ENCODE measurements at places on chromosomes 2 and 18.

DNA sequence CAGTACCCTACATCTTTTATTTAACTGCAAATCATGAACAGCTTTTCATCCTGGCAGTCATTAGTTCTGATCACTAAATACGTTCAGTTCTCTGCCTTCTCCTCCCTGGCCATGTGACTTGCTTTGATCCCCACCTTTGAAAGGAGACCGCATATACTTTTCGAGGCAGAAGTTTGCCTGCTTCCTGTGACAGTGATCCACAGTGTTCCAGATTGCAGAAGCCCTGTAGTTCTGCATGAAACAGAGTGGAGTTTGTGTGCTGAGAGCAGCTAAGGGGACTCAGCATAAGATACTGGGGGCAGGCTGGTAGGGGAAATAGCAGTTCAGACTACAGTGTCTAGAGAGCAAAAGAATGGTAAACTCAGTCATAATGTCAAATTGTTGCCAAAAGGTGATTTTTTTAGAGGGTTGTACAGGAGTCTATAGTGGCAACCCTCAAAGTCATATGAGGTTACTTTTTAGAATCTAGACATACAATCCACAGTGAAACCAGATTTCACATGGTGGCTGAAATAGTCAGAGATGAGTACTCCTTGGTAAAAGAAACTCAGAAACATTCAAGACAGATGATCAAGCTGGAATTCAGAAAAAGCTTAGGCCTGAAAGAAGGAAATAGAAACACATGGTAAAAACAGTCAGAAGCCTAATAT lies 1800.4 kb upstream of the CELF4 start:
- no peak for DNase-seq

- no peak for DNase-seq
These were observed 237.6 kb downstream of the DYSF start for GRCh38 chr2:71690876-71691475.

GRCh38 chr2:9410108-9410507 lies 13.2 kb downstream of the ITGB1BP1 start:
- DNase-seq: no peak

DNA sequence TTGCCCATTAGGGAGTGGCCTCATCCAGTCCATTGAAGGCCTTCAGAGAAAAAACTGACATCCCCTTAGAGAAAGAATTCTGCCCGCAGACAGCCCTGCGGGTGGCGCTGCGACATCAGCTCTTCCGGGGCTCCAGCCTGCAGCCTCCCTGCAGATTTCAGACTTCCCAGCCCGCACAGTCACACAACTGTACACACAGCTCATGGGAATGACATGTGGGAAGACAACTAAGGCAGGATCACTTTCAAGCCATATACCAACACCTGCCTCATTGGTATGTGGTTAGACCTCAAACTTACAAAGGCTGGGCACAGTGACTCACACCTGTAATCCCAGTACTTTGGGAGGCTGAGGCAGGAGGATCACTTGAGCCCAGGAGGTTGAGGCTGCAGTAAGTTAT lies 24.8 kb upstream of the TUBB6 start:
- no peak for DNase-seq

- no peak for DNase-seq
These were observed 560.6 kb upstream of the ID2 start for GRCh38 chr2:8121022-8121825.

DNA sequence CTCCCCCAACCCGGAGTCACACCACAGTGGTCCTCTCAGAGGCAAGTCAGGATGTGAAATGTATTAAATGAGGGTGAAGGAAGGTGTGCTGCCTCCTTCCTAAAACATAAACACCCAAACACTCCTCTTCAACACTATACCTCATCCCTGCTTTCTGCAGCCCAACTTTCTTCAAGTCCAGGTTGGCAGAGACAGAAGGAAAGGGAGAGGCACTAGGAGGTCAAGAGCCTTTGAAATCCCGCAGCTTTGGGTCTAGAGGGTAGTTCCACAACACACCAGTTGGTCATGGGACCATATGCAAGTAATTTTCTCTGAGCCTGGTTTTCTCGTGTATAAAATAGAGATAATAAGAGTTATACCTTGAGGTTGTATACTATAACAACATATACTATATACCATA lies 38.4 kb downstream of the FIGN start:
- no peak for DNase-seq

DNA sequence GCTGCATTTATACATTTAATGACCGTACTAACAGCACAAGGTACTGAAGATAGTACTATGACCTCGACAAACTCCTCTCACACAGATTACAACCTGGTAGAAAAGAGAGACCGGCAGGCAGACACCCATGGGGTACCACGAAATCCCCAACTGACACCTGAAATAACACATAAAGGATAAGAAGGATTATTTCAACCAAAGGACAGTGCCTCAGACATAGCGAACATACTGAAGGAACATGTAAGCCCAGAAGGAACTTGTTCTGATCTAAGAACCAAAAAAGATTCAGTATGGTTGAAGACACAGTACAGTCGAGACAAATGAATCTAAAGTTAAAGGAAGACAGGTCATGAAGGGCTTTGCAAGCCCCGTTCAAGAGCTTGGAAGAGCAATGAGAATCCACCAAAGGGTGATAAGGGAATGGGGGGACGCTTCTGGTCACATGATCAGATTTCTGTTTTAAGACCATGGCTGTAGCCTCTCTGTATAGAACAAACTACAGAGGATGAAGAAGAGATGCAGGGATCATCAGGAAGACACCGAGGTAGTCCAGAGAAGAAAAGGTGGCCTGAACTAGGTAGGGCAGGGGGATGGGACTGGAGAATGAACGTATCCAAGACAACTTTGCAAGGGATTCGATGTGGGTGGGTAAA lies 902 bp downstream of the MCFD2 start:
- no peak for DNase-seq

DNA sequence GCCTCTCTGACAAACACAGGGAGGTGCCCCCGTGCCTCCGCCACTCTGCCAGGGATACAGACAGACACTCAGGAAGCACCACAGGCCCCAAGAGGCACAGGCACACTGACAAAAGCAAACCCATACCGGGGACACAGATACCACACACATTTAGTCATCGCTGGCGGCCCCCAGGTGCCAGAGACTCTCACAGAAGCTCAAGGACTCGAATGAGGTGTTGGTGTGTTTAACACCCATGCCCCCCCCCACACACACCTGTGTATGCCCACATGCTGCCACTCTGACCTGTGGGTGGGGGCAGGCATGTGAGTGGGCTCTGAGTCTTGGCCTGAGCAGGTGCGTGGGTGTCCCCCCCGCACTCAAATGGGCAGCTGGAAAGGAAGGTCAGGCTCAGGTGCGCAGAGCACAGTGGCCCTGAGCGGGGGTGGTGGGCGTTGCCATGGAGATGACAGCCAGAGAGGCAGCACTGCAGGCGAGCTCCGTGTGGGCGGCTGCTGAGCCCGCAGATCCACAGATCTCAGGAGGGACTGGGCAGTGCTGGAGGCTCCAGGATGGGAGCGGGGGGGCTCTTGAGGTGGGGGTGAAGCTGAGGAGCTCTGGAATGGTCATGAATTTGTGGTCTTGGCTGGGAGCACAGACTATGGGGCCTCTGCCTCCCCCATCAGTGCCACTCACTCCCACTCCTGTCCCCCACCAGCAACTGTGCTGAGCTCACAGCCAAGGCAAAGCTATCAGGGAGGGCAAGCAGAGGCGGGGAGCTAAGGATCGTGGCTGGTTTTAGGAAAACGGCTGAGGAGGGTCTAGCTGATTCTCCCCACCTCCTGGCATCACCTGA lies 73.9 kb upstream of the TAF1B start:
- DNase-seq: no peak

GRCh38 chr2:109471658-109472057 lies 142.1 kb downstream of the SEPTIN10 start:
- DNase-seq: no peak

DNA sequence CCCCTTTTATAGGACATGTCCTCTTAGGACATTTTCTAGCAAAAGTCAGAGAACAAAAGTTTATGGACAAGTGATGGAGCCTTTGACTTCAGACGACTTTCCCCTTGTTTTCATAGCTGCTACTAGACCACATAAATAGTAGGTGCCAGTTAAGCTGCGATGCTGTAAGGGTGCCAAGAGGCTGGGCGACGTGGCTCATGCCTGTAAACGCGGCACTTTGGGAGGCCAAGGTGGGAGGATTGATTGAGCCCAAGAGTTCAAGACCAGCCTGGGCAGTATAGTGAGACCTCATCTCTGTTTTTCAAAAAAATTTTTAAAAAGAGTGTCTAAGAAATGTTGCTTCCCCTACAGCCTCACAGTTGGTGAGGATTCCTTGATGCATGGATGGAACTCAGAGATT lies 2.2 kb upstream of the PLB1 start:
- no peak for DNase-seq

GRCh38 chr2:227079726-227080125 lies 84.3 kb downstream of the COL4A4 start:
- no peak for DNase-seq

DNA sequence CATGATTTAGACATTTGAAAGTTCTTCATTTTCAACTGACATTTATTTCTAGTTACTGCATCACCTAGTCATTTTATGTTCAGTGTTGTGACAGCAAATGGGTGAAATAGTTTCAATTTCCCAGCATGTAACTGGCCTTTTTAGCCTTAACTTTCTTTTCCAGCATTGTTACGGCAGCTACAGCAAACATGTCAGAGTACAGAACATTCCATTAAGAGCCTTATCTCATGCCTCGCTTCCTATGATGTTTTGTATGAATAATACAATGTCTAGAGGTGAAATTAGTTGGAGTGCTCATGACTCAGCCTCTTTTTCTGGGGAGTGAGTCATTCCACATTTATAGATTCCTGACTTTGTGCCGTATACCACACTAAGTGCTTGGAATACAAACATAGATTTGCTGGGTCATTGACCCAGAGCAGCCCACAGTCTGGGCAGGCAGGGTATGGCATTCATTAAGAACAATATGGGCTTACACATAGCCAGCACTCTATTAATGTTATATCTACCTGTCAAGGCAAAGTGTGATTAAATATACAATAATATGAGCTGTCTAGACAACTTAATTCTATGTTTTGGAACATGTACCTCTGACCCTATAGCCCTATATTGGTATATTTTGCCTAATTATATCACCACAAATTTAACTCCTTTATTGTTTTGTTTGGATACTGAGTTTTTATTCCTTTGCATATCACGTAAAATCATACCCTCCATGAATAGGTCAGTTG lies 72.2 kb downstream of the MAP2 start:
- DNase-seq: no peak

- no peak for DNase-seq
These were observed 331.1 kb downstream of the PLCL1 start for GRCh38 chr2:198135481-198135934.

GRCh38 chr18:13287372-13287771 lies 68.8 kb downstream of the LDLRAD4 start:
- no peak for DNase-seq

GRCh38 chr2:96489663-96490062 lies 15.5 kb downstream of the NEURL3 start:
- DNase-seq: no peak

DNA sequence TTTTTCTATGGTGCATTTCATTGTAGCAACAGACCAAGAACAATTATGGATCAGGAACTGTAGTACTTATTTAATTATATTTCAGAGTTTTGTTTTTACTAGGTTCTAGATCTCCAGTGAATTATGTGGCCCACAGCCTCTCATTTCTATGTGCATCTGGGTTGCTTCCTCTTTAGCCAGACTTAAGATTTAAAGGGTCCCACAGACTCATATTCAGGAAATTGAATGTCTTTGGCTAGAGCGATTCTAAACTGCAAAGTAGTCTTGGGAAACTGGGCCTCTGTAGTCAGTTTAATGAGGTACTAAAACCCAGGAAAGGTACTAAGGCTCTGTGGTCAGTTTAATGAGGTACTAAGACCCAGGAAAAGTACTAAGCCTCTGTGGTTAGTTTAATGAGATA lies 94.4 kb downstream of the LYPD6B start:
- no peak for DNase-seq

DNA sequence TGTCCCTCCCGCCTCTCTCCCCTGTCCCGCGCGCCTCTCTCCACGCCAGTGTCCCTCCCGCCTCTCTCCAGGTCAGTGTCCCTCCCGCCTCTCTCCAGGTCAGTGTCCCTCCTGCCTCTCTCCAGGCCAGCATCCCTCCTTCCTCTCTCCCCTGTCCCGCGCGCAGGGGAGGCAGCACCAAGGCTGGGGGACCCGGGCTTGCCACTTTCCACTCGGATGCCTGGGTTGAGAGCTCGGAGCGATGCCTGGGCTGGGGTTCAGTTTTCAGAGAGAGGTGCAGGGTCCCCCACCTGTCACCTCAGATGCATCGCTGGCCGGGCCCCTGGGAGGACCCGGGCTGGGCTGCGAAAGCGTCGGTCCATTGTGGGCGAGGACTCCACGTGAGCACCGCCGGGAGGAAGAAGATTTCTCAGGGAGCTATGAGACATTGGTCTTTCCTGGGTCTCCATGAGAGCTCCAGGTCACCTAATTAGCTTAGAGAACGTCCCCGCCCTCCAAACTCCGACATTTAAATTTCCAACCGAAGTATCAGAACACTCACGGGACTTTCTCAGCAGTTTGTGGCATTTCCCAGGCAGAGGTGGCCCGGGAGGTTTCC lies 2.1 kb downstream of the FBLN7 start:
- DNase-seq: no peak

- no peak for DNase-seq
These were observed 894 bp upstream of the FARSB start for GRCh38 chr2:222656526-222657446.

- no peak for DNase-seq
These were observed 9.3 kb downstream of the MITD1 start for GRCh38 chr2:99171377-99172140.

- no peak for DNase-seq
These were observed 2.4 kb downstream of the SMCHD1 start for GRCh38 chr18:2657788-2658458.

DNA sequence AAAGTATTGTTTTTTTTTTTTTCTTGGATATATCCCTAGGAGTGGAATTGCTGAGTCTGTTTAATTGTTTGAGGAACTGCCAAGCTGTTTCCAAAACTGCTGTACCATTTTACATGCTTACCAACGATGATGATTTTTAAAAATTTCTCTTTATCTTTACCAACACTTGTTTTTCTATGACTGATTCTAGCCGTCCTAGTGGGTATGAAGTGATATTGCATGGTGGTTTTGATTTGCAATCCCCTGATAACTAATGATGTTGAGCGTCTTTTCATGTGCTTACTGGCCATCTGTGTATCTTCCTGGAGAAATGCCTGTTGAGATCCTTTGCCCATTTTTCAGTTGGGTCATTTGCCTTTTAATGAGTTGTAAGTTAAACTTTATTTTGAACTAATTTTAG lies 8.8 kb upstream of the AOX1 start:
- DNase-seq: no peak

DNA sequence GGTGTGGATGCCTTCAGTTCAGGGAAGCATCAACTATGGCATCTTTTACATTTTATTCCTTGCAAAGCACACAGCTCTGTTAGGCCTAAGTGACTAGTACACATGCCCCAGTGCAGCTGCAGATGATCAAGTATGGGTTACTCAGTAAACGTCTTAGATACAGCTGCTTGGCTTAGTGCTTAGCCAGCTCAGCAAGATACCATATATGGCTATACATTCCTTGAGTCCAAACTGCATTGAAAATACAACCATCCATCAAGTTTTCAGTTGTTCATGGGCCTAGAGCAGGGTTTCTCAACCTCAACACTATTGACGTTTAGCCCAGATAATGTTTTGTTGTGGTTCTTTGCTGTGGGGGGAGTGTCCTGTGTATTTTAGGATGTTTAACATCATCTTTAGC lies 769.9 kb downstream of the TSN start:
- DNase-seq: no peak

All from CD4-positive, alpha-beta T cell treated with Interleukin-15 for 1 hour (primary cell).